ENCODE measurements at places on chromosomes 3 and 15.

- DNase-seq: no peak
Measured at GRCh38 chr3:170572665-170573253, 13.1 kb downstream of the SLC7A14 start.

- DNase-seq: no peak
Measured at GRCh38 chr3:45034612-45035252, 8.6 kb downstream of the CLEC3B start.

DNA sequence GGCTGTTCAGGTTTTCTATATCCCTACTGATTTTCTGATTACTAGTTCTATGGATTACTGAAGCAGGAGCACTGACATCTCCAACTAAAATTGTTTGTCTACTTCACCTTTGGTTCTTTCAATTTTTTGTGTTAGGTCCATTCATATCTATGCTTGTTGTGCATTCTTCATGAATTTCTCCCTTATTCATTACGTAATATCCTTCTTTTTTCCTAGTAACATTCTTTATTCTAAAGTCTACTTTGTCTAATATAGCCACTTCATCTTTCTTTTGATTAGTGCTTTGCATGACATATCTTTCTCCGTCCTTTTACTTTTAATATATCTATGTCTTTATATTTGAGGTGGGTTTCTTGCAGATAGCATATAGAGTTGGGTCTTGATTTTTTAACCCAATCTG is 116.3 kb upstream of the BHLHE40 start:
- no peak for DNase-seq

- DNase-seq: no peak
Measured at GRCh38 chr3:187804745-187805121, 59.5 kb upstream of the BCL6 start.

- no peak for DNase-seq
Measured at GRCh38 chr15:70060214-70060992, 37.3 kb downstream of the TLE3 start.

DNA sequence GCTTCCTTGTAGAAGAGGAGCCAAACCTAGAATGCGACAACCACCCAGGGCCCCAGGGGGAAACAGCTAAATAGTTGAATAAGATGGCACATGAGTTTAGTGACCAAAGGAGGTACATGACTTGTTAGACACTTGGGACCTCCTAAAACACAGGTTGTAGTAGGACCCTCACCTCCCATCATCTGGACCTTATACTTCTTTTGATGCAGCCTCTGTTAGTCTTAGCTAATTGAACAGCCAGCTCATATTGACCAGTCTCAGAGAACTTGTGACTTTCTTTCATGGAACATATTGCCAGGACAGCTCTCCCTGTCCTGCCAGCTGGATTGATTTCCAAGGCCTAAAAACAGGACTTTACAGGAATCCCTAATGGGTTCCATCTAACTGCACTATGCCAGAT is 45.0 kb downstream of the SPSB4 start:
- DNase-seq: no peak

- no peak for DNase-seq
Measured at GRCh38 chr15:96243701-96244100, 86.8 kb upstream of the NR2F2 start.

- no peak for DNase-seq
Measured at GRCh38 chr3:47950453-47951169, 65.6 kb downstream of the MAP4 start.
